ENCODE measurements at places on chromosomes 7 and 10. TPM values are rescaled to one million over a fixed set of nuclear protein-coding genes. Genes with fewer than 3 reads are reported as not detected.

NPY gene
- total RNA-seq: not detected

GNGT1 gene
- total RNA-seq: 2.9 TPM

VPS50 gene
- total RNA-seq: 74.6 TPM

MEIG1 gene
- not detected for total RNA-seq

ANKRD61 gene
- total RNA-seq: not detected

CALML3 gene
- total RNA-seq: not detected

SEMA3A gene
- 10.4 TPM for total RNA-seq

ZNF365 gene
- 6.3 TPM for total RNA-seq

CUBN gene
- total RNA-seq: 1.4 TPM

CTNNA3 gene
- 32.7 TPM for total RNA-seq

WNT8B gene
- 0.72 TPM for total RNA-seq

NYAP1 gene
- total RNA-seq: 3.6 TPM

TRIM50 gene
- total RNA-seq: 0.48 TPM

ZNF488 gene
- 0.96 TPM for total RNA-seq

BAZ1B gene
- total RNA-seq: 57.8 TPM

PRLHR gene
- total RNA-seq: 1.4 TPM

TMEM120A gene
- total RNA-seq: 33.2 TPM

CEP41 gene
- total RNA-seq: 6.7 TPM

PRSS1 gene
- 2.4 TPM for total RNA-seq

RNF148 gene
- 0.48 TPM for total RNA-seq

TRIL gene
- 14.2 TPM for total RNA-seq

ECHDC3 gene
- 0.48 TPM for total RNA-seq

WIPF3 gene
- 7.5 TPM for total RNA-seq

RASA4B gene
- 1.4 TPM for total RNA-seq

CNNM1 gene
- 0.72 TPM for total RNA-seq

All from umbilical cord (tissue), 2 donors.